ENCODE measurements at places on chromosomes 11 and 22.

GRCh38 chr22:39558254-39558727 lies 12.3 kb upstream of the CACNA1I start:
- DNase-seq: no peak

GRCh38 chr11:131279654-131280384 lies 90.6 kb upstream of the NTM start:
- DNase-seq: no peak

DNA sequence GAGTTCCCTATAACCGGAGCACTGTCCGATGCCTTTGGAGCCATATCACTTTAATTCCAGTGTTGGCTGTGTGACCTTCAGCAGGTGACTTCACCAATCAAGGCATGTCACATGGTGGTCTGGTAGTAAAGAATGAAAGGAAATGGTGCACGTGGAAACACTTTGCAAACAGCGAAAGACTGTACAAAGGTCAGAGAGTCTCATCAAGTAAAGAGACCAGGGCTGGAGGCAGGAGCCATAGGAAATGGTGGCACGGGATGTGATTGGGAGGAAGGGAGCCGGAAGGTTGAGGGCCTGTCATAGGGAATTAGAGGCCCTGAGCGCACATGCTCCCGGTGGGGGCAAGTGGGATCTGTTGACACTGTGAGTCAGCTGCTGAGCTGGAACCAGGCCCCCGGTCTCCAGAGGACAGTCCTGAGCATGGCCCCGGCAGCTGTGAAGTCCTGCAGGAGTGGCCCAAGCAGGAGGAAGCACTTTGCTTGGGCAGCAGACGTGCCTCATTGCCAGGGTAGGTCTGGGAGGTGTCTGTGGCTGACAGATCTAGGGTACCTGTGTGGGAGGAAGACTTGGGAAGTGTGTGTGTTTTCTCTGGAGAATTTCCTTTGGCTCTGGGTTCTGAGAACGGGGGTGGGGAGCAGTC lies 2.0 kb downstream of the DAGLA start:
- DNase-seq: no peak

DNA sequence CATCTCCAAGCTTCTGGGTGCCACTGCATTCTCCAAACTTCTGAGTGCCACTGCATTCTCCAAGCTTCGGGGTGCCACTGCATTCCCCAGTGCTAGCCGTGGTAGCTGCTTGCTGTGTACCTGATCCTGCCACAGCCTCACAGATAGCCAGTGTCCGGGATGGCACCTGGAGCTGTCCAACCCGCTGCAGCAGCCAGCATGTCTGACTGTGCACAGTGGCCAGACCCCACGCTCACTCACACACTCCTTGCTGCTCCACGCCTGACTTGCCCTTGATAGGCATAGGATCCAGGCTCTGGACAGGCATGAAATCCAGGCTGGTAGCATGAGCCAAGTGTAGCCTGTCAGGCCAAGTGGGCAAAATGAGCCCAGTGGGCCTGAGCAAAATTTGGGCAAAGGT lies 465.0 kb downstream of the GUCY1A2 start:
- no peak for DNase-seq

GRCh38 chr11:92225568-92226330 lies 1.1 kb downstream of the FAT3 start:
- no peak for DNase-seq

DNA sequence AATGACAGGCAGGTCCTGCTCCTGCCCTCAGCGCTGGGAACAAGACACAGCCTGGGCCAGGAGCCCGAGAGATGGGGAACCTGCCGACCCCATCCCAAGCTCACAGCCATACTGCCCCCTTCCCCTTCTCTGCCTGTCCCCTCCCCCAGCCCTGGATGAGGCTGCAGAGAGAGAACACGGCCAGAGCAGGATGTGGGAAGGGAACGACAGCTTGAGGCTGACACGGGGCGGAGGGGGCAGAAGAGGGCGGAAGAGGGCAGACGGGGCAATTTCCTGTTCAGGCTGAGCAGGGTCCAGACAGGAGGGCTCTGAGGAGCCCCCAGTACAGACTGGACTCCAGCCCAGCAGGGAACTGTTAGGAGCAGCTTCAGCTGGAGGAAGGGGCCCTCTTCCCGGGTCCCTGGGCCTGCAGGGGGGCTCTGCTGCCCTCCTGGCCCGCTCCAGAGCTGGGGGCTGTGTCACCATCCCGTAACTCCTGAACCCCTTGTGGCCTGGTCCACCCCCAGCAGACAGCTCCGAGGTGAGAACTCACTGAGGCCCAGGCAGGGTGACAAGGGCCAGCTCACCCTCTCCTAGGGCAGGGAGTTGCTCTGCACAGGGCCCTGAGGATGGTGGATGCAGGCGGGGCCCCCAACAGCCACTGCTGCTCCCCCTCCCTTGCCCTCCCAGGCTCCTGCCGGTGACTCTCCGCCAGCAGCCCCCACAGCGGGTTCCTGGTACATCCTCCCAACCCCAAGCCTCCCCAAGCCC lies 5.7 kb downstream of the CTSD start:
- no peak for DNase-seq

GRCh38 chr11:64533501-64533900 lies 57.5 kb upstream of the SLC22A12 start:
- no peak for DNase-seq

GRCh38 chr11:111370902-111371578 lies 8.0 kb downstream of the POU2AF1 start:
- DNase-seq: no peak

- DNase-seq: no peak
These were observed 228.3 kb downstream of the KIRREL3 start for GRCh38 chr11:126772267-126772666.

DNA sequence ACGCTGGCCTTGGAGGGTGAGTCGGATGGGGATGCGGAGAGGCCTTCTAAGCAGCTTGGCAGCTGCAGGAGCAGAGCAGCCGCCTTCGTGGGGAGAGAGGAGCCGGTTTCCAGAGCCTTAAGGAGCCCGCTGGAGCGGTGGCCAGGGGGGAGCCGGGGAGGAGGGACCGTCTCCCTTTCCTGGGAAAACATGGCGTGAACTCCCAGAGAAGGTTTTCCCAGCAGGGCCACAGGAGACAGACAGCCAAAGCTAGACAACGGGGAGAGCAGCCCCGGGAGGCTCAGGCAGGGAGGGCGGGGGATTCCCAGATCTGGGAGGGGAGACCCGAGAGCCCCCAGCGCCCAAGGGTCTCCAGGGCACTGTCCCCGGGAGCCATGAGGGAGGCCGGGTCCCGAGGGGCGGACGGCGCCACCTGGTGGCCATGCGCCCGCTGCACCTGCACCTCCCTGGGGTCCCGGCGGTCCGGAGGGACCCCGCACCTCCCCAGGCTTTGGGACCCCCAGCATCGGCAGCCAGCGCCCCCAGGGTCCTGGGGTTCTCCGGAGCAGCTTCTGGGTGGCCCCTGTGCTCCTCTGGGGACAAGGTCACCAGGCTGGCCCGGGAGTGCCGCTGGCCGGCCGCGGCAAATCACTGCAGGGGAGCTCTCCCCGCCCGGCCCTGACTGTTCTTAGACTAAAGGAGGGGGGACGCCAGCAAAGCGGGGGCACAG lies 2.4 kb upstream of the SYT8 start:
- DNase-seq: no peak

GRCh38 chr11:118623269-118623655 lies 15.8 kb downstream of the PHLDB1 start:
- DNase-seq: no peak

- no peak for DNase-seq
These were observed at the start of gene WT1 for GRCh38 chr11:32435511-32435941. WT1 (minus strand) TSS chr11:32435539.

DNA sequence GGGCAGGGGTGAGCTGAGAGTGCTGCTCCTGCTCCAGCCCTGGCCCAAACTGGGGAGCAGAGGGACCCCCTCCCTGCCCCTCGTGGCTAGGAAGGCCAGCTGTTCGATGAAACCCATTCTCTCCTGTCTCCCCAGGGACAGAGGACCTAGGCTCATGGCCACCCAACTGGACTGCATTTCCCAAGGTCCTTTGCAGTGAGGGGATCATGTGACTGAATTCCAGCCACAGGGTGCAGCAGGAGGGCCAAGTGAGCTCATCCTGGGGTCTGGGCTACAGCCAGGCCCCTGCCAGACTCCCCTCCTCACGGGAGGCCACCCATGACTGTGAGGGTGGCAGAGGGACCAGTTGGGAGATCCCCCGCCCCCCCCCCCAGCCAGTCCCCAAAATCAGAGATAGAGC lies 777.6 kb downstream of the TBC1D22A start:
- no peak for DNase-seq

DNA sequence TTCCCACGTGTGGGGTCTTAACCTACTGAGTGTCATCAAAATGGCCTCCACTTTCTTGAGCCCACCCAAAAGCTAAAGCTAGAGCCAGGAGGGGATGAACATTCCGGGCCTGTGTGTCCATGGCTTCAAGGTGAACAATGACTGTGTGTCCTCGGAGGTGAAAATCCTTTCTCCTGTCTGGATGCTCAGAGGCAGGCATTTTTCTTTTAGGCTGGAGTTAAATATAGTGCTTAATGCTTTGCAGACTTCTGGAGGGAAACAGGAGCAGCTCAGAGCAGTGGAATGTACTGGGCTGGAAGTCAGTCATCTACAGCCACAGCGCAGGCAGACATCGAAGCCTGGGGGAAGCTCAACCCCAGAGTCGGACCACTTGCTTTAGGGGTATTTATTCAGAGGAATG lies 68.6 kb upstream of the TMEM45B start:
- no peak for DNase-seq

DNA sequence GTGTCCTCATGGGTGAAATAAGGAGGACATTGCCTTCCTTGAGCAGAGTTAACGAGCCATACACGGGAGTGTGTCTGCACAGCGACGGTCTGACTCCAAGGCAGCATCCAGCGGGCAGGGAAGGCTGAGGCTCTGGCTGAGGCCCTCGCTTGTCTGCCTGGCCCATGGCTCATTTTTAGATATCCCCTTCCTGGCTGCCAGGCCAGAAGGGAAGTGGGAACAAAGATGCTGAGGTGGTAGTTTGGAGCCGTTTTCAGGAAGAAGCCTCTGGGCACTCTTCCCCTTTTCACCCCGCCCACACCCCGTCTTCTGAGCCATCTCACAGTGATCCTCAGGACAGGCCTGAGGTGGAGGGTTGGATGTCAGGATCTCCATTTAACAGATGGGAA lies 3.0 kb upstream of the SLCO2B1 start:
- no peak for DNase-seq

GRCh38 chr22:28296452-28296851 lies 377.4 kb upstream of the PITPNB start:
- no peak for DNase-seq

GRCh38 chr11:131422029-131422428 lies 51.6 kb downstream of the NTM start:
- no peak for DNase-seq

DNA sequence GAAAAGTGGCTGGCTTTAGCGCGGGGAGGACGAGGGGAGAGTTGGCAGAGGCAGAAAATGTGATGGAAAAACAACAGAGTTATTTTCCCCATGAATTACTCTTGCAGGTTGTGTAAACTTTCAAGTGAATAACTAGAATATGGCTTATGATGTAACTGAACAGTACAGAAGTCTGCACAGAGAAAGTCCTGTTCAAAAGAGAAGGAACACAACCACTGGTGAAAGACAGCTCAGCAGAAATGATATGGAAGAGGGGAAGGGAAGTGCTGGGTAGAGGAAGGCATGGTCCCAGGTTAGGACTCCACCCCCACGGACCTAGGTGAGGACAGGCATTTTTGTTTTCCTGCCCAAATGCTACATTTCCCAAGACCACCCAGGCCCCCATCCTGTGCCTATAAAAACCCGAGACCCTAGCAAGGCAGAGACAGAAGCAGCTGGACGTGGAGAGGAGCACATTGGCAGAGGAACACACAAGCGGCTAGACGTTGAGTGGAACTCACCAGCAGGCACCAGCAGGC lies 77.7 kb downstream of the MAML2 start:
- no peak for DNase-seq

GRCh38 chr11:130625578-130626306 lies 177.3 kb downstream of the ADAMTS15 start:
- DNase-seq: no peak

DNA sequence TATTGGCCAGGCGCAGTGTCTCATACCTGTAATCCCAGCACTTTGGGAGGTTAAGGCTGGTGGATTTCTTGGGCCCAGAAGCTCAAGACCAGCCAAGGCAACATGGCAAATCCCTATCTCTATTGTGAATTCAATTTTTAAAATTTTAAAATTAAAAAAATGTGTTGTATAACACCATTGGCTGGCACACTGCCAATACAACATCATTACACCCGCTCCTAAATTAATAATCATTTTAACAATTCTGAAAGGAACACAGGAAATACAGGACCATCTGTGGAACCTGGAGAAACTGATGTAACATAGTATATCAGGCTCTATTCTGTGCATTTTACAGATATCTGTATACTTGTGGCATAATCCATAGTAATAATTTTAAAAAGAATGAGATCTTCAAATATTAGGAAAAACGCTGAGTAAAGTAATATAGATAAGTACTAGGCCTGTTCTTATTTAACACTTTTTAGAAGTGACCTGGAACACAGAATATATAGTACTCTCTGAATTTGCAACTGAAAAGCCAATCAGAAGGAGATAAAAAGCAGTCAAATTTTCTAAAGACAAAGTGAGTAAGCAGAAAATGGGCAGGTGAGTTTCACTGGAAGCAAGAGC lies 124.3 kb downstream of the APOL5 start:
- no peak for DNase-seq

- no peak for DNase-seq
These were observed 116.6 kb downstream of the PLEKHA7 start for GRCh38 chr11:16897470-16898061.

- DNase-seq: no peak
These were observed 58.1 kb downstream of the SNX19 start for GRCh38 chr11:130858215-130858614.

DNA sequence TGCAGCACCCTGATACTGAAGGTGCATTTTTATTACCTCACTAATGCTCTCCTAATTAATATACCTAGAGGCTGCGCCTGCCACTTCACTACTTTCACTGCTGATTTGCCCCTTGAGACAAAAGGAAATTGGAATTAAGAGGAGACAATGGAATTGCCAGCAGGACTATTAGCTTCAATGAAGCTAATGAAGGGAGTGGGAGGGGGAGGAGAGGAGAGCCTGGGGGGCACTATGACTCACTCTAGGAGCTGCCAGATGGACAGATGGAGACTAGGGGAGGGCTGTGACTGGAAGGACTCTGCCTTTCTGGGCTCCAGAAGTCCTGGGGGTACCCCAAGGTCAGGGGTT lies 102.8 kb upstream of the DRD2 start:
- no peak for DNase-seq

DNA sequence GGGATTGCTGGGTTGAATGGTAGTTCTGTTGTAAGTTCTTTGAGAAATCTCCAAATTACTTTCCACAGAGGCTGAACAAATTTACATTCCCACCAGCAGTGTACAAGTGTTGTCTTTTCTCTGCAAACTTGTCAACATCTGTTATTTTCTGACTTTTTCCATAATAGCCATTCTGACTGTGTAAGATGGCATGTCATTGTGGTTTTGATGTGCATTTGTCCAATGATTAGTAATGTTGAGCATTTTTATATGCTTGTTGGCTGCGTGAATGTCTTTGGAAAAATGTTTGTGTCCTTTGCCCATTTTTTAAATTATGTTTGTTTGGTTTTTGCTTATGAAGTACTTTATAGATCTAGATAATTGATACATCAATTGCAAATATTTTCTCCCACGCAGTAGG lies 1025.0 kb downstream of the JRKL start:
- DNase-seq: no peak

DNA sequence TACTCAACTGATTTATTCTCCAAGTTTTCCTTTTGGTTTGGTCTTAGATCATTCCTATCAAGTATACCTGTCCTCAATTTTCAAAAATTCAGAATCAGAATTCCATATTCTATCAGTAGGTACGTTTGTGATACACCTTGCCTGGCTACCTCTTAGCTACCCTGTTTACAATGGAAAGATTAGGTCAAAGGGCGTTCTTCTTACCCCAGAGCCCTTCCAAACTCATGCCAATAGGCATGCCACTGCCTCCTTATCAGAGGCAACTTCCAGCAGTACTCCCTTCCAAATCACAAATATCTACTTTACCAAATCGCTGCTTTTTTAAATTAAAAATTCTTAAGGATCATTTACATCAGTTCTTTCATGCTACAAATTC lies 1.0 kb downstream of the PATL1 start:
- no peak for DNase-seq

Measured in thoracic aorta (tissue), 2 donors.